ENCODE measurements at places on chromosomes 13 and 19.
A peak's percentile ranks its signal among the peaks of the same experiment; 100 is the strongest.

GRCh38 chr13:105579821-105580710 is 955.4 kb downstream of the EFNB2 start:
- no peak for DNase-seq

DNA sequence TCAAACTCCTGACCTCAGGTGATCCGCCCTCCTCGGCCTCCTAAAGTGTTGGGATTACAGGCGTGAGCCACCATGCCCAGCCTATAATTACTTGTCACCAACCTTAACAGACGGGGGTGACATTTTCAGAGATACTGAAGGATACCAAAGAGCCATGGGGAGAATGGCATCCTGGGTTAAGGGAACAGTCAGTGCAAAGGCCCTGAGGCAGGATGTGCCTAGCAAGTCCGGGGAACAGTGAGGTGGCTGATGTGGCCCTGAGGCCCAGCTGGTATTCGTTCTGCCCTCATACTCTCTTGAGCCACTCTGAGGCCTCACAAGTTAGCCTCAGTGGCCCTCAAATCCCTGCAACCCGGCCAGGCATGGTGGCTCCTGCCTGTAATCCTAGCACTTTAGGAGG is 15.0 kb upstream of the ANGPTL8 start:
- DNase-seq, result no peak

DNA sequence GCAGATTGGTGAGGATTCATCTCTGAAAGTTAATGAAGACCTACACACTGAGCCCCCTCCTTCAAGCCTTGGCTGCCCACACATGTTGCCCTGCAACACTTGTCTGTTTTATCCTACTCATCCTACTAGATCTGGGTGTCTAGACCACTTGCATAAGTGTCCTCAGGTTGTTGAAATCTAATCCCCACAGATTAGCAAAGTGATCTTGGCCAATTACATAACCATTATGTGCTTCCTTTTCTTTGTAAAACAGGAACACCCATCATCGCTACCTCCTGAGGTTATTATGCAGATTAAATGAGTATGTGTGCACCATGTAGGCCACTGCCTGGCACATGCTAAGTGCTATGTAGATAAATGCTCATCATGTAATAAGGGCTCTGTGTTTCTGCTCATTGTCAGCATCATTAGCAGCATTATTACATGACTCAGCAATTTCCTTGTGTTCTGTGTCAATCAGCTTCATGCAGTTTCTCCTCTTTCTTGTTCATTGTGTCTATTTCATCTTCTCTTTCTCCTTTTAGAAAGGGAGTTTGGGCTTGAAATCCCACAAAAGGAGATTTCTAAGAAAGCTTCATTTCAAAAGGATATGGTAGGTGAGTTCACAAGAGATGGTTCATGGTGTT is 15.1 kb downstream of the ZNF175 start:
- no peak for DNase-seq

GRCh38 chr19:53991224-53992113 is at the start of gene CACNG6:
Gene CACNG6, plus strand, starts transcription at chr19:53991637. Its CDS starts 1,241 bp downstream, at chr19:53992878.
- DNase-seq, result no peak

GRCh38 chr13:20258208-20258962 is 26.3 kb upstream of the GJB6 start:
- DNase-seq, result no peak

- DNase-seq, result no peak
These were observed 63.3 kb downstream of the POU4F1 start for GRCh38 chr13:78540058-78540457.

- no peak for DNase-seq
These were observed 145.7 kb downstream of the PCCA start for GRCh38 chr13:100234524-100235136.

DNA sequence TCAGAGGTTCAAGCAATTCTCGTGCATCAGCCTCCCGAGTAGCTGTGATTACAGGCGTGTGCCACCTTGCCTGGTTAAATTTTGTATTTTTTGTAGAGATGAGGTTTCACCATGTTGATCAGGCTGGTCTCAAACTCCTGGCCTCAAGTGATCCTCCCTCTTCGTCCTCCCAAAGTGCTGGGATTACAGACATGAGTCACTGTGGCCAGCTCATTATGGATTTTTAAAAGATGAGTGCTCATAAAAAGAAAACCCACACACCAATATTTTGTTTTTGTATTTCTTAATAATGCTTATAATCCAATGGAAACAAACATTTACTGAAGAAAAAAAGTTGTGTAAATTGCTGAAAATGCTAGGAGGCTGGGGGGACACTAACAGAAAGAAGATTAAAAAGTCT is 5.0 kb upstream of the MICU2 start:
- no peak for DNase-seq

DNA sequence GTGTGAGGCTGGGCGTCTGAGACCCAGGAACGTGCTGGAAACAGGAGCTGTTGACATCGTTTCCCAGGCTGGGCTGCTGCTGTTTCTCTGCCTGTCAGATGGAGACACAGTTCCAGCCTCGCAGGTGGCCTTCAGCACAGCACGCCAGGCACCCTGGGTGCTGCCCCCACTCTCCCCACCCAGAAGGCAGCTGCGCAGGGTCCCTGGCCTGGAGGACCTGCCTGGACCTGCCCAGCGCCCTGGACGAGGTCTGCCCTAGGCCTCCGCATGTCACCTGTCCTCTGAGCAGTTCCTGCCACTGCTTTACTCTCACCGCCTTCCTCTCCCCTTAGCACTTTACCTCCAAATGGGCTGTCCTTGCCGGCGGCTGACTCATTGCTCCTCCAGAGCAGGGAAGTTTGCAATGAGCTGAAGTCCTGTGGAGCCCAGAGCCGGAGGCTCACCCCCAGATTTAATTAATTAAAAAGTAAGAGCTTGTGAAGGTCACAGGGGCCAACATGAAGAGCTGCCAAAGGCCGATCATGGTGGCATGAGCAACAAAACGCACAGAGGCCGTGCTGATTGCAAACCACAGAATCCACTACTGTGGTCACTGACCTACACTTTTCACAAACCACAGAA is 32.2 kb downstream of the C13orf46 start:
- DNase-seq, result no peak

DNA sequence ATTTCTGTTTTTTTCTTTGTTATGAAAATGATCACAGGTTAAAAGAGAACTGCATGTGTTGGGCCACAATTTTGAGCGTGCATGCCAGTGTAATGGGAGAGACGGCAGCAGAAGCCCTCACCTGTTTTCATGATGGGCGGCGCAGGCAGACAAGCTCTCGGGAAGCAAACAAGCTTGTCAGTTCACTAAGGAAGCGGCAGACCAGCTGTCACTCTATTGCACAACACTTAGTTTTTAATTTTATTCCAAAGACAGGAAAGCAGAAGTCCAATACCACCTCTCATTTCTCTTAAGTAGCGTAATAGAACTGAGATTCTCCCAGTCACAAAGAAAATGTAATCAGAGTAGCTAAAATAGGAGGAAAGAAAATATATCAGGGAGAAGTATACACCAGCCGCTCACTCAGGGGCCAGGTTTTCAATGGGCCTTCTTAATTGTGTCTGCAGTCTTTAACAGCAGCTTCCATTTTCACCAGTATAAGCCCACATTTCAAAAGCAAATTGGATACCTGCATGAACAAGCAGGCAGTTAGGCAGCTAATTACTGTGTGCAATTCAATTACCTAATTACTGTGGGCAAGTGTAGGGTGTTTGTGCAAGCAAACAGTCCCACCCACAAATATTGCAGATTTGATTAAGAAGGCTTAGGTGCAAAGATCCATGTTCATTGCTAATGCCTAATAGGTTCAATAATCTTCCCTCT is 711.4 kb downstream of the DIAPH3 start:
- no peak for DNase-seq

- no peak for DNase-seq
These were observed 8.5 kb downstream of the RPL21 start for GRCh38 chr13:27259831-27260230.

- DNase-seq, result no peak
These were observed 278.1 kb downstream of the LHFPL6 start for GRCh38 chr13:39324806-39325311.

- no peak for DNase-seq
These were observed 258.6 kb downstream of the ATP8A2 start for GRCh38 chr13:25630329-25630900.

GRCh38 chr13:109657395-109657794 is 129.0 kb downstream of the IRS2 start:
- no peak for DNase-seq

DNA sequence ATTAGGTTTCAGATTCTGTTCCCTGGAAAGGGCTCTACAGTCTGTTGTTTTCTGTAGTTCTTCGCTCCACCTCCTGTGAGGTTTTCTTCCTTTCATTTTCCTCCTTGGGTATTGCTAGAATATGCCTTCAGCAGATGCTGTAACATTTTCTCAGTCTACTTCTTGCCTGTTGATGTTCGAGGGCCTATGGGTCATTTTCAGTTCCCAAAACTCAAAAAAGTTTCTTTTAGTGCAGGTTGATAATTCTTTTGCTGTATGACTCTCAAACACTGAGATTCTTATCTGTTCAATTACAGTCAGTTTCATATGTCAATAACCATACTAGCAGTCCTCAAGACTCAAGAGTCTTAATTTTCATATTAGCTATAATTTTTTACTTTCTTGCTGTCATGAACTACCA is 268.3 kb downstream of the RFC3 start:
- DNase-seq, result no peak

GRCh38 chr13:92963029-92963428 is 263.6 kb upstream of the GPC6 start:
- DNase-seq, result no peak

GRCh38 chr19:42467183-42467760 is 24.5 kb upstream of the CXCL17 start:
- no peak for DNase-seq

DNA sequence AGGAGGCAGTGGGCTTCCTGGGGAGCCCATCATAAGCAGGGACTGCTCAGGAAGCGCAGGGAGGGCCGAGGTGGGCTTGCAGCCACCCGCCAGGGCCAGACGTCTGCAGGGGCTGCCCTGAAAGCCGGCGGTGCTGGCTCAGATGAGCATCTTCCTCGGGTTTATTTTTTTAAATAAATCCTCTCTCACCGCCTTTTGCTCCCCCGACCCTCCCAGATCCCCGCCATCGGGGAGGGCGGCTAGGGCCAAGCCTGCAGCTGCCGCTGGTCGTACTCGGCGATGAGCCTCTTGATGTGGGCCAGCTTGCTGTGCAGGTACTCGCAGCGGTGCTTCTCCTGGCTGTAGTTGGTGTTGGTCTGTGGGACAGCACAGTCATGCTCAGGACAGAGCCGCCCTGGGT is 6.6 kb upstream of the ISYNA1 start:
- no peak for DNase-seq

GRCh38 chr13:85509512-85509911 is 289.7 kb downstream of the SLITRK6 start:
- no peak for DNase-seq

GRCh38 chr19:3516675-3517207 is 10.6 kb downstream of the FZR1 start:
- no peak for DNase-seq

GRCh38 chr13:45598597-45598996 is 16.9 kb downstream of the ERICH6B start:
- DNase-seq, result no peak

GRCh38 chr13:52195401-52195837 is 36.0 kb upstream of the NEK3 start:
- DNase-seq, result peak; percentile 32

DNA sequence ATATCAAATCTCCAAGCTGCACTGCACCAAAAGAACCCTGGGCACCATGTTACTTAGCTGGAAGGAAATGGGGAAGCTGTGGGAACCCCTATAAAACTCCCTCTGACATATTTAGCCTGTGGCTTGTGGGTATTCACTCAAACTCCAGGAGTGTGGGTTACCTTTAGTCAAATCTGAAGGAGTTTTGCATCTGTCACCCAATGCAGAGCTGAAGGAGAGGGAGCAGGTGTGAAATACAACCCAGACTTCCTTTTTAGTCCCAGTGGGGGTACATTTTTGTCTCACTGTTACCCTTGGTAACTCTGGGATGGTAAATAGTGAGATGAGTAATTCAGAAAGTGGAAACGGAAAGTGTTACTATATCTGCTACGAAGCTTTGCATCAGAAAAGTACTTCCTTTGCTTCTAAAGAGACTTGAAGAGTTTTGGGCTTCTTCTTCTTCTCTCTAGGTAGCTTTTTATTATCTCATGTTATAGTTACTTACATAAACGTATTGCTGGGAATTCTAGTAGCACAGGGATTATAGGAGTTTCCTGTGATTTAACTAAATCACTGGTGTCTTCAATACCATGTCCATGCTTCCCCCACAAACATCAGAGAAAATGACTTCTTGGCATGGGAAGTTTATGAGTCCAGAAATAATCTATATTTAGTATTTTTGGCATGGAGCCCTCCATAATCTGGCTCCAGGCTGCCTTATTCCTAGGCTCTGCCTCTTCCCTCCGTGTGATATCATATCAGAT is 105.9 kb downstream of the AKAP11 start:
- DNase-seq, result no peak

DNA sequence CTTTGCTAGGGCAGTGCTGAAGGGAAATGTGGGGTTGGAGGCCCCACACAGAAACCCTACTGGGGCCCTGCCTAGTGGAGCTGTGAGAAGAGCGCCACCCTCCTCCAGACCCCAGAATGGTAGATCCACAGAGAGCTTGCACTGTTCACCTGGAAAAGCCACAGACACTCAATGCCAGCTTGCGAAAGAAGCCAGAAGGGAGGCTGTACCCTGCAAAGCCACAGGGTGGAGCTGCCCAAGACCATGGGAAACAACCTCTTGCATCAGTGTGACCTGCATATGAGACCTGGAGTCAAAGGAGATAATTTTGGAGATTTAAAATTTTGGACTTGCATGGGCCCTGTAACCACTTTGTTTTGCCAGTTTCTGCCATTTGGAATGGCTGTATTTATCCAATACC is 615.4 kb upstream of the MIR17HG start:
- no peak for DNase-seq

GRCh38 chr13:40063278-40063698 is 407.8 kb downstream of the COG6 start:
- DNase-seq, result no peak

DNA sequence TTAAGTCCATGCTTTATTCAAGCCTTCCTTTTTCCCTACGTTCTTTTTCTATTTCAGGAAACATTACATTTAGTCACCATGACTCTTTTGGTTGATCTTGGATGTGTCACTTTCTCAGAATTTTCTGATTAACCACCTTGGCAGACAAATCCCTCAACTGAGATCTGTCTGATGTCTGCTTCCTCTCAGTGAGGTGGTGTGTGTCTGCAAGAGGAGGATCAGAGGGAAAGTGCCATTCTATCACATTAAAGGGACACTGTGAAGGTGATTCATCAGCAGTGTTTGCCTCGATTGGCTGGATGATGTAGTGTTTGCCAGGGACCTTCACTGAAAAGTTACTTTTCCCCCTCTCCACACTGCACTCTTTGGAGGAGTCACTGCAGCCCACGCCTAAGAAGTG is 3.0 kb upstream of the CCNP start:
- DNase-seq, result no peak
